ENCODE measurements at places on chromosomes 1 and 21. TPM values are rescaled to one million over a fixed set of nuclear protein-coding genes. Genes with fewer than 3 reads are reported as not detected.

- no peak for DNase-seq
These were observed 14.4 kb upstream of the C8B start for GRCh38 chr1:56979986-56980755.

DNA sequence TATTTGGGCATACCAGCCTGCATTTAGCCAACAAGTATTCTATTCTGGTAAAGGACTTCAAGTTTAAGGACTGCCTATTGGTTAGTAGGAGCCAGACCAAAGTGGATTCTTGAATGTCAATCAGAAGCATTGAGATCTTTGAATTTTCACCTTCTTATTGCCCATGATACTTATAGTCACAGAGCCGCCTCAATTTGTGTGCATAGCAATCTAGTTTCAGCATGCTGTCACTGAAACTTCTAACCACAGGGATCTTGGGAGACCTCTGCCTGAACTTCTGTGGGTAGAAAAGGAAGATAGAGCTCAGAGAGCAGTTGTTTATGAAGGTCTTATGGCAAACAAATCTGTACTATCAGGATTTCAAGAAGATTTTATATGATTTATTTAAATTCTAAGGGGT is 501.4 kb upstream of the USP24 start:
- no peak for DNase-seq

Gene ARTN
- not detected for total RNA-seq

- DNase-seq: no peak
These were observed 226.5 kb upstream of the CAMK1G start for GRCh38 chr1:209356976-209357377.

GRCh38 chr1:226596531-226597165 is 48.1 kb downstream of the STUM start:
- DNase-seq: no peak

- DNase-seq: no peak
These were observed 100.4 kb downstream of the MRPL37 start for GRCh38 chr1:54300401-54300800.
